ENCODE measurements at places on chromosomes 3 and 15. TPM values are rescaled to one million over a fixed set of nuclear protein-coding genes. Genes with fewer than 3 reads are reported as not detected.

- DNase-seq = no peak
Observed at GRCh38 chr3:197580253-197580691, 24.5 kb upstream of the BDH1 start.

DNA sequence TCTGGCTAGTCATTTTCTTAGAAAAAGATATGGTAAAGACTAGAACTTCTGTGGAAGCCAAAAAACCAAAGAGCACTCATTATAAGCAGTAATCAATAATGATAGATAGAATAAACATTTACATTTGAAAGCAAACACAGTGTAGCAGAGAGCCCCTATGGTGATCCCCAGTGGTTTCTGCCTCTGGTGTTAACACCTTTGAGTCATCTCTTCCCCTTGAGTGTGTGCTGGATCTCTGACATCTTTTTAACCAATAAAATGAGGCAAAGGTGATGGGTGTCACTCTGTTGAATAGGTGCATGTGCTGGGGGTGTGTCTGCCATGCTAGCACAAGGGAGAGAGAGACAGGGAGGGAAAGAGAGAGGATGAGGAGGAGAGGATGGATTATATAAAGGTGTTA is 121.6 kb downstream of the TFG start:
- no peak for DNase-seq

- peak; percentile 95 for DNase-seq
Observed at GRCh38 chr15:97234851-97235610, 725.5 kb upstream of the ARRDC4 start.

- DNase-seq = peak; percentile 46
Observed at GRCh38 chr3:53970661-53971060, 79.0 kb upstream of the SELENOK start.

GRCh38 chr3:19190602-19191001 is 42.3 kb downstream of the KCNH8 start:
- no peak for DNase-seq

Gene DOCK3
- total RNA-seq = 0.54 TPM

Measured in kidney (tissue), 22 donors.